ENCODE measurements at places on chromosomes 7 and 10. TPM values are rescaled to one million over a fixed set of nuclear protein-coding genes. Genes with fewer than 3 reads are reported as not detected.
A peak's percentile ranks its signal among the peaks of the same experiment; 100 is the strongest.

DNA sequence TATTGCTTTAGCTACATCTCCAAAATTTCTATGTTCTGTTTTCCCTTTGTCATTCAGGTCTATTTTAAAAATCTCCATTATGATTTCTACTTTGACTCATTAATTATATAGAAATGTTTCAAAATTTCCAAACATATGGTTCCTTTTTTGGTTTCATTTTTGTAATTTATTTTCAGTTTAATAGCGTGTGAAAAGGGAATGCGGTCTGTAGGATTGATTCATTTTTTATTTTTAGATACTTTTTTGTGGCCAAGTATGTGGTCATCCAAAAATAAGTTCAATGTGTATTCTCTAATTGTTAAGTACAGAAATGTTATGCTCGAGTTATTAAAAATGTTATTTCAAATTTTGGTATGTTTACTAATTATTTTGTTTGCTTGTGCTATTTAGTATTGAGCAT lies 72.5 kb upstream of the ANKRD1 start:
- peak; percentile 69 for DNase-seq

DNA sequence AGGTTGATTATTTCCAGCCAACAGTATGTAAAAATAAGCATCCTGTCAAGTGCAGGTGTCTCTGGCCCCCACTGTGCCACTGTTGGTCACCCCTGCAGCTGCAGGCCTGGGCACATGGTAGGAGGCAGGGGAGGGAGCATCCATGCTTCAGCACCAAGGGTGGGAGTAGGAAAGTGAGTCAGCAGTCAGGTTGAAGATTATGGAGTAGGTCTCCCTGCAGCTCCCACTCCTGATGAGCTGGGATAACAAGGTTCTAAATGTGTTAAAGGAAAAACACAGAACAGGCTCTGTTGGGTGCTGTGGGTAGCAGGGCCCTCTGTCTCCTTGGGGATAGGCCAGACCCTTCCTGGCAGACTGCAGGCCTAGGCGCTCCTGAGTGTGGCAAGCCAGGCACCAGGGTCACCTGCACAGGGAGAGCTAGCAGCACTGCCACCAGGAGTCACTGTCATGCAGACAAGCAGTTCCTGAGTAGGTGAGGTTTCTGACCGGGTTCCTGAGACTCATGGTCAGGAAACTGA lies 59.3 kb downstream of the NUDCD3 start:
- no peak for DNase-seq

DNA sequence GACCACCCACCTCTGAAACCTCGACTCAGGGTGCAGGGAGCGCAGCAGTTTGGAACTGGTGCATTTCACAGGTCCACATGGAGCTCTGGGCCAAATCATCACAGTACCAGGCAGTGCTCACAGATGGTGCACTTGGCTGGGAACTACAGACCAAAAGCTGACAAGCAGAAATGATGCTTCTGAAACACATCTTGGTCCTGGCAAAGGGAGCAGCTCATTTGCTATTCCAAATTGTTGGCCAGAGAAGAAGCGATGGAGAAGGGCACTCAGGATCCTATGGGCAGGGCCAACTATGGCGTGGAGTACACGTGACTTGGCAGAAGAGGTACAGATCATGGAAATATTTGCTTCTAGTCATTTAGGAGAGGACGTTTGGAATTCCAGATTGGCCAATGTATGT lies 383.9 kb downstream of the CALN1 start:
- DNase-seq = no peak

GRCh38 chr7:120588416-120588815 lies 269.5 kb downstream of the TSPAN12 start:
- no peak for DNase-seq

DNA sequence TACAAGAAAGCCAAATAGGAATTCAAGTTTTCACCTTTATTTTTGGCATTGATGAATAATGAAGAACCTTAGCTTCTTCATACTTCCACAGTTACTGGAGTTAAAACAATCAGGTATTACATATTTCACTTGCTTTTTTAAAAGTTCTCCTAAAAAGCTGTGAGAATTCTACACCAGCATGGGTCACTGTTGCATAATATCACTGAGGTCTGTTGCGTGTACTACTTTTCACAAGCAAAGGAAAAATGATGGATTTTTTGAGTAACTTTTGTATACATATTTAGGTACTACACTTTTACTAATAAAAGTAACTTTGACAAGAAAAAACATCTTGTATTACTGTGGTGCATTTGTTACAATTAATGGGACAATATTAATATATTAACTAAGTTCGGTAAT lies 15.2 kb downstream of the FAM24B start:
- DNase-seq = peak; percentile 31

GRCh38 chr10:5645944-5646617 lies 20.3 kb downstream of the ASB13 start:
- no peak for DNase-seq

- no peak for DNase-seq
Observed at GRCh38 chr7:142787034-142787768, 16.4 kb downstream of the PRSS2 start.

DNA sequence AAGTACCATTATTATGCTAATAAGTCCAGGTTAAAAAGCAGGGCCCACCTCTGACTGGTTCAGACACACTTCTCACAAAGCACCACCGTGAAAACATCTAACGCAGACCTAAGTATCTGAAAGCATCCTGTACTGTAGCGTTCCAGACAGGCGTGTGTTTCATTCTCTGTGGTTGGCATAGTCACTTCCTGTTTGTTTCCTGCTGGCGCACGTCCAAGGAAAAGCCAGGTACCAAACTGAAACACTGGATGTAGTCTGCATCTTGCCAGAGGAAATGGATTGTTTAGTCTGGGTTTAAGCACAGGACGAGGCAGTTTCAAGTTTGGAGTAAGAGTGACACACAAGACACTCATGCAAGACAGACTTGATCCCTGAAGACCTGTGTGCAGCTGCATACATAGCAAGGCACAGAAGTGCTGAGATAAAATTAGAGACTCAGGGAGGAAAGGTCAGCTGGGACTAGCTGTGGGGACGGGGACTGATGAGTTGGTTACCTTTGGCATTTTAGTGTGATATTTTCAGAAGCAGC lies 23.3 kb downstream of the BPGM start:
- DNase-seq = peak; percentile 85

DNA sequence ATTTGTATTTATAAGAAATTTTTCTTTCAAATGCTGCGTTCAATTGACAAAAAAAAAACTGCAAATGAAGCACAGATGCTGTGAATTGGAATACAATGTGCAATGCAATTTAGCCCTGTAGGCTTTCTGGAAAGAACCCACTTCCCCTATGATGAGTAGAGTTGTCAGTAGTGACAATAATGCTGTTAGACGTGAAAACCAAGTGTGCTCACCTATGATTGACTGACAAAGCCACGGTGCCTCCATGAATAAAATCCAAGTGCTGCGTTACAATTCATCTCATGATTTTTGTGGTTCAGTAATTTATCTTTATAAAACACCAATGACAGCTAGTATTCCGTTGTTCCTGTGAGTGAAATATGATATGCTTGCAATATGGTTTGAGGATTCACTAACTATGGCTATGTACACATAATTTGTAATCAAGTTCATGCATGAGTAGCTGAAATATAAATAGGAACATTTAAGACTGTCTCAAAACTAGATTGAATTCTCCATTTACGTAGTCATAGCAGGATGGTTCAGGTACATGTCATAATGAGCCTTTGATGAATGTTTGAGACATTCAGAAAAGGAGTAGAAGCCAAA lies 1160.3 kb downstream of the CNTNAP2 start:
- DNase-seq = no peak

- DNase-seq = no peak
Observed at GRCh38 chr10:35488228-35488627, 116.9 kb upstream of the GJD4 start.

DNA sequence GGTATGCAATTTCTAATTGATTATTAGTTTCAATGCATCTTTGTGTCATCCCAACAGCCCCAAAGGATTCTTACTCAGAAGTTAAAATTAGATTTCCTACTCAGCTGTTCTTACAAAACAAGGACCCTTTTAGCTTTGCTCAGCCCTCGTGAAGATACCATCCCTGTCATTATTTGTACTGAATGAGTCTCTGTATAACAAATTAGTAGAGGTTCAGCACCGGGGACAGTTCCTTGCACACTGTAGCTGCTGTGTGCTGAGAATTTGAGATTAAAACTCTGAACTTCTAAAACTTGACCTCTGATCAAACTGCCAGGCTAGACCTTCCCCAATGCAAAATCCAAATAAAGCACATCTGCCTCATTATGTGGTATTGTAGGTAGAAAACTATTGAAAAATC lies 299.1 kb downstream of the LHFPL3 start:
- peak; percentile 63 for DNase-seq

GRCh38 chr7:44531421-44532380 lies 9.4 kb downstream of the NPC1L1 start:
- no peak for DNase-seq

Gene NKX1-2
- total RNA-seq = not detected
